ENCODE measurements at places on chromosomes 12 and 14.

- DNase-seq = no peak
Observed at GRCh38 chr14:93725002-93725582, 63.2 kb downstream of the PRIMA1 start.

DNA sequence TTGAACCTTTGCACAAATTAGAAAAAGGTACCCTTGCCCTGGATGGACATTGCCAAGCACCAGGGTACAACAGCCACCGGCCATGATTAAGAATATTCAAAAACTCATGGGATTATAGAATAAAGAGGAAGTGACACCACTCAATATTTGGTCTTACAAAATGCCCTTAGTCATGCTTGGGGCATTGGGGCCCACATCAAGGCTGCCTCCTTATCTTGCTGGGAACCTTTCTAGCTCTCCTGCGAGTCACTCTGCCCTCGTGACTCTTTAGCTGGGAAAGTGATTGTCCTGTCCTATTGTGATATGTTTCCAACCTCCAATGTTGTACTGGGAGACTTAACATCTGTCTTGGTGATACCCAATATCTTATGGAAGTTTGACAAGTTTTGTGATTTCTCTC, 57.8 kb downstream of the GTF2A1 start:
- no peak for DNase-seq

DNA sequence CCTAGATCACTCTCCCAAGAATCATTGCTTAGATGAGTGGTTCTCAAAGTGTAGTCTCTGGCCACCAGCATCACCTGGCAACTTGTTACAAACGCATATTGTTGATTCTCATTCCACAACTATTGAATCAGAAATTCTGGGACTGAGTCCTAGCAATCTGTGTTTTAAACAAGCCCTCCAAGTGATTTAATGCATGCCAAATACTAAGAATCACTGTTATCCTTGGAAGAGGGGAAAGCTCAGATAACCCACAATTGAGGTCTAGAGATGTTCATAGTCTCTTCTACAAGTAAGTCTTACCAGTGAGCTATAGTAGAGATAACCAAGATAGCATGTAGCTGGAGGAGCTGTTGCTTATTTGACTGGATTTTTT, 666.6 kb downstream of the DIO2 start:
- no peak for DNase-seq

DNA sequence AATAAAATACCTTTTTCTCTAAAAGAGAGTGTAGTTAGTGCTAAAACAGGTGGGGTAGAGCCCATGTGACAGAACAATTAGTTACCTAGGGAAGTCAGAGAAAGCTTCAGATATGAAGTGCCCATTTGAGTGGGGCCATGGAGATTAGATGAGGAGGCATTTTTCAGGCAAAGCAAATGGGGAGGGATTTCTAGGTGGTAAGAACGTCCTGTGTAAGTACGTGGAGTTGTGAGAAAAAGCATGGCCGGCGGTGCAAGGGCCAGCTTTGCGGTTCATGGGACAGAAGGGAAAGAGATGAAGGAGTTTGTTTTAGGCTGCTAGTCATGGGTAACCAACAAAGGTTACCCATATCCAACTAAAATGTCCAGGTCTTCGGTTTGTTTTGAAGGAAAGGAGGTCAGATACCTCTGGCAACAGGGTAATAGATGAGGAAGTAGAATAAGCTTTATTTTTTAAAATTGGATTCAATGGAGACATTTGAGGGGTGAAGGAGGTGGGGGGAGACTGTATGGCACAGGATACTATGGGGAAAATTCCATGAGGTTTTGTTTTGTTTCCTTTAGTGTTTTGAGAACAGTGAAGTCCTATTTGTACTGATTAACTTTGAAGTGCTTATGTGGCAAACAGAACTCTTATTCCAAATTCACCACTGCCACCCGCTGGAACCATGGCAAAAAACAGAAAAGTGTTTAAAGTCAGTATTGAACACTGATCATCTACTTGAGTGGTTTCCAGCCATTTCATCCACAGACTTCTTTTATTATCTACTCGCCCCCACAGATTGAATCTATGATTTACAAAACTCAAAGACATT, 10.0 kb upstream of the SNRPF start:
- DNase-seq = no peak

DNA sequence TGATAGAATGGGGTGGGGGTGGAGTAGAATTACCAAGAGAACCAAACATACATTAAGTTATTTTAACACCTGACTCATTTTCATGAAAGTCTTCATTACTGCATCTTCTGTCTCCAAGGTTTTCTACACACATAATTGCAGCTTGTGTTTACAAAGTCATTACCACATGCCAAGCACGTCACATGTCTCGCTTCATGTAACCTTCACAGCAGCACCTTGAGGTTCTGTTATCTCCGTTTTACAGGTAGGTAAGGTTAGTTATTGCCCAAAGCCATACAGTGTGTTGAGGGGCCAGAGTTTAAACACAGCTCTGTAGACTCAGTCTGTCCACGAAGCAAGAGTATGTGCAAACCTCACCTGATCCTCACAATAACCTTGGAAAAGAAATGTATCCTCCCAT, 64.3 kb upstream of the RBM19 start:
- DNase-seq = no peak

DNA sequence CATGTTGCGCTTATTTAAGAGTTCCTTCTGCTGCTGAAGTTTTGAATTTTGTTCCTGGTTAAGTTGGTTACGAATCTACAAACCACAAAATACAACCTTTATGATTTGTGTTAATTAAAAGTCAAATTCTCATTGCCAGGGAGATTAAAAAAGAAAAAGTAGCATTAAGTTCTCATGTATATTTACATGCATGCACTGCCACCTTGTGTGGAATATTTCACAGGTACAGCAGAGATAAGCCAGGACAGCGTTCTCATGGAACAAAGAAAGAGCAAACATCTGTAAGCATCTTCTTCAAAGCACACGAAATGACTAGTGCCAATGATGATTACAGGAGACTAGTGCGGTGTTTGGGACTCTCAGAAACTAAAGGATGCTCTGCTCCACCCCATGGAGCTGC, 34.2 kb downstream of the ZFYVE21 start:
- DNase-seq = no peak

GRCh38 chr12:14769466-14769968, 33.8 kb downstream of the WBP11 start:
- DNase-seq = no peak

DNA sequence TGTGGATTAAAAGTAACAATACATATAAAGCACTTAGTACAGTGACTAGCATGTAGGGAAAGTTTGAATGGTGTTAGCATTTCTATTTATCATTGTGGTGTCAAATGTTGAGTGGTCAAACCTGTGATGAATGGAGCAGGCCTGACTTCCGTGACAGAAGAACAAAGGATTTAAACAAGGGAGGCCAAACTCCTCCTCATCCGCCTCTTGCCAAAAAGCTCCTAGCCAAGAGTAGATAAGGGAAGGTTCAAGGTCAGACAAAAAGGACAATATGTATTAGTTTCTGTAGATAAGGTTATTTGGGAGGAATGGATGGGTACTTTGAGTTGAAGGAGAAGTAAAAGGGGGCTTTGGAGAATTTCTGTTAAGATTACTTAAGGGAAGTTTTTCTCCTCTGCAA, 6.5 kb downstream of the RNASE7 start:
- DNase-seq = no peak

All from C1 segment of cervical spinal cord (tissue), 14 donors.